ENCODE measurements at places on chromosomes 11 and 22.

DNA sequence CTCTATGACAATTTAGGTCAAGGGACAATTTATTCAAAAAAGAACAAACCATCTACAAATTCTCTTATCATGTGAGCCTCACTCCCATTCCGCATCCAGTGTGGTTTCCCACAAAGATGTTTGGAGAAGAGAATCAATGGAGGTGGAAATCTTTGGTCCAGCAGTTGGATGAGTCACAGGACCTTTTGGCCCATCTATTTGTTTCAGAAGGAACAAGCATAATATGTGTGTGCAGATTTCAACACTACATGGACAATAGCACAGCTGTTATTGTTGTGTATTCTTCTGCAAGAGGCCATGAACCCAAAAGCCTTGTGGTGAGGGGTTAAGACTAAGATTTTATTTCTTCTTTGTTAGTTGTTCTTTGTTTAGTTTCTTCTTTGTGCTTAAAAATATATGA, 61.6 kb downstream of the OR10A6 start:
- DNase-seq, result no peak

DNA sequence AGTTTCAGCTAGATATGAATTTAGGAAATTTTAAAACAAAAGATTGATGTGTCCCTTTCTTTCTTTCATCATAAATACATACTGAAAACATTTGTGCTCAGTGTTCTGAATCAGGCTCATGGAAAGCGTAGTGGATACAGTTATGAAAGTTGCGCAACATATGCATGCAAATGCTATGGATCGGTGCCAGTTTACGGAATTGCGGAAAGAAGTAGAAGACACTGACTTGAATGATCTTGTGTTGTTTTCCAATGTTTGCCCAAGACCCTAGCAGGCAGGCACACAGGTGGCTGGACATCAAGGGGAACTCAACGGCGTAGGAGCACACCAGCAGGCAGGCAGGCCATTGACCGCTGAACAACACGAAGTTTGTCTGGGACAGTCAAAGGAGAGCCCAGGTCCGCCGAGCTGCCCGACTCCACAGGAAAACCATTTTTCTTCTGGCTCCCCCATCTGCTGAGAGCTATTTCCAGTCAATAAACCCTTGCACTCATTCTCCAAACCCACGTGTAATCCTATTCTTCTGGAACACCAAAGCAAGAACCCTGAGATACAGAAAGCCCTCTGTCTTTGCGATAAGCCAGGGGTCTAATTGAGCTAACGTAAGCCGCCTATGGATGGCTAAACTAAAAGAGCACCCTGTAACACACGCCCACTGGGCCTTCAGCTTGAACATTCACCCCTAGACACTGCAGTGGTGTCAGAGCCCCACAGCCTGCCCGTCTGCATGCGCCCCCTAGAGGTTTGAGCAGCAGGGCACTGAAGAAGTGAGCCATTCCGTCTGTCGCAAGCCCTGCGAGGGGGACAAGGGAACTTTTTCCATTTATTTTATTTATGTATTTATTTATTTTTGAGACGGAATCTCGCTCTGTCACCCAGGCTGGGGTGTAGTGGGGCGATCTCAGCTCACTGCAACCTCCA, 7.4 kb upstream of the BIRC3 start:
- DNase-seq, result no peak

DNA sequence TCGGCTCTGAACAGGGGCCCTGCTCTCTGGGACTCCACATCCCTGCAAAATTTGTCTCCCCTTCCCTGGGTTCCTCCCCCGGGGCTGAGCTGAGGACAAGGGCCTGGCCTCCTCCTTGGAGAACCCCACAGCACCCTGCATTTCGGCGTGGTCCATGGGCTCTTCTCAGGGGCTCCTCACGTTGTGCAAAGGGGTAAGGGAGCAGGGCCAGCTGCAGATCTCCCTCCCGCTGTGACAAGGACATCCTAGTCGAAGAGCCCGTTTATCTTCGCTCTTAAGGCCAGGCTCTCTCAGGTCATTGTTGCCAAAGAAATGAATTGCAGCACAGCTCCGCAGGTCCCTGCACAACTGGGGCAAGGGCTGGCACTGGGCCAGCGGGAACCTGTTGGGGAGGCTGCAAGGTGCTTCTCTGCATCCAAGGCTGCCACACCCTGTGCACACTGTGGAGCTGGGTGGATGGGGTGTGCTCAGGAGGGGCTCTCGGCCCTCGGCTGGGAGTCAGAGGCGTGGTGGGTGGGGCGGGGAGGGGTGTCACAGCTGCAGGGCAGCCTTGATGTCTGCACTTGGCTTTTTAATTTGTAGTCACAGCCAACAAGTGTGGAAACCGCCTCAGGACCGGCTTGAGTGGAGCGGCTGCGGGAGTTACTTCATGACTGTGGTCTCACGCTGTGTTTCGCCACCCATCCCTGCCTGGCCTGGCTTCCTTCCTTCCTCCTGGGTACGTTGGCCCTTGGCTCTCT, 26.6 kb upstream of the SEPTIN5 start:
- peak; percentile 32 for DNase-seq

DNA sequence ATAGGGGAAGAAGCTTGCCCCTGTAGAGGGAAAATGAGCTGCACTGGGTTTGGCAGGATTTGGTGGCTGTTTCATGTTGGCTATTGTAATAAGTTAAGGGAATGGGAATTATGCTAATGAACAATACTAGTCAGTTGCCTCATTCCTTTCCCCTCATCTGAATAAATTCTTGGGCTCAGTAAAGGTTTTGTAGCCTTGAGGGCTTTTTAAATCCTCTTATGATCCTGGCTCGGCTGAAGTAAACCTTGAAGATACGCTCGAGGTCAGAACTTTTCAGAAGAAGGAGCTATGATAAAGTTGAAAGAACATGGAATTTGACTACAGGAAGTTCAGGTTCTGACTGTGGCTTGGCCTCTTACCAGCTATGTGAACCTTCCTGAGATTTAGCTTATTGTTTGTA, 448.7 kb downstream of the RAB38 start:
- DNase-seq, result no peak

GRCh38 chr11:93668171-93668570, 6.7 kb downstream of the CEP295 start:
- DNase-seq, result no peak

DNA sequence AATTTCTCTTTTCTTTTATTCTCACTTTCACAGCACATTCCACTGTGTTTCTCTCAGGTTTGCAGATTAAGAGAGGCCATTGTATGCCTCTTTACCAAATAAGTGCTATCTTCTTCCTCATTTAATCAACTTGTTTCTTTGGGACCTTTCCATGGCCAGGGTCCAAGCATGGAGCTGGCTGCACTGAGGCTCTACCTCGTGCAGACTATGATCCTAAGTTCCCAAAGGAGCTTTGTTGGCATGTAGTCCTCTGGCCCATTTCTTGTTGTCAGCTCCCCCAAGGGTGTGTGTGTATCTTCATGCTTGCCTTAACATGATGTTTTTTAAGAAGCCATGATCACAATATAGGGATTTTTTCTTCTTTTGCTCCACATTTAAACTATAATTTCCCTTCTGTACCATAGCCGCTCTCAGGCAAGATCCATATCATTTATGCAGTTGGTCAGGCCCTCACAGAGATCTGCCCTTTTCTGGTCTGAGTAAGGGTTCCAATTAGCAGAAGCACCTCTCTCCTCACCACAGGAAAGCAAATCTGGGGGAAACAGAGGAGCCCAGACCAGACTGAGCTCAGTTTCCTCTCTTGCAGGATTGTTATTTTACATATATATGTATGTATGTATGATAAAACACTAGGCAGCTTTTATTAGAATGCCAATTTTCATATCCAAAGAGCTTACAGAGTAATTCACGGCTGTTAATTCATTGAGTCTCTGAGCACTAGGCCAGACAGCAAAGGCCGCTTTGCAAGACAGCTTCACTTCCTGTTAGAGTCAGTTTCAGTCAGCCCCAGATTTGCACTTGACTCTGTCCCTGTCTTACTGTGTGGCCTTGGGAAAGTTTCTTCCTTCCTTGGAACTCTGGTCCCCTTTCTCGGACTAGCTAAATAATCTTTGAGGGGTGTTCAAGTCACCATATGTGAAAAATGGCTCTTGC, 34.3 kb downstream of the CYB5R2 start:
- no peak for DNase-seq

DNA sequence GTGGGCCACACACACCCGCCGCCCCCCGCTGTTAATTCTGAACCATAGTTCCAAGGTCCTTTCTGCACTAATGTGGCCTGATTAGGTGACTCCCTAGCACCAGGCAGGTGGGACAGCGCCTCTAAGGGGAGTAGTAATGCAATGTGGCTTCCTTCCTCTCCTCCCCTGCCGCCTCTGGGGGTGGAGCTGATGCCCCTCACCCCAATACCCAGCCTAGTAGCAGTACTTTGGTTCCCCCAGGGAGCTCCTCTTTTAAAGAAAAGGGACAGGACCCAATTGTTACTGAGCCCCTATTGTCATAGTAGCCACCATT, 14.4 kb downstream of the RTN4RL2 start:
- no peak for DNase-seq

GRCh38 chr11:10441652-10442503, 13.2 kb upstream of the AMPD3 start:
- no peak for DNase-seq

- DNase-seq, result no peak
Observed at GRCh38 chr22:50201191-50202129, 649 bp downstream of the SELENOO start.

Measured in NCI-H510A (cell line).